ENCODE measurements at places on chromosomes 13 and 19.

DNA sequence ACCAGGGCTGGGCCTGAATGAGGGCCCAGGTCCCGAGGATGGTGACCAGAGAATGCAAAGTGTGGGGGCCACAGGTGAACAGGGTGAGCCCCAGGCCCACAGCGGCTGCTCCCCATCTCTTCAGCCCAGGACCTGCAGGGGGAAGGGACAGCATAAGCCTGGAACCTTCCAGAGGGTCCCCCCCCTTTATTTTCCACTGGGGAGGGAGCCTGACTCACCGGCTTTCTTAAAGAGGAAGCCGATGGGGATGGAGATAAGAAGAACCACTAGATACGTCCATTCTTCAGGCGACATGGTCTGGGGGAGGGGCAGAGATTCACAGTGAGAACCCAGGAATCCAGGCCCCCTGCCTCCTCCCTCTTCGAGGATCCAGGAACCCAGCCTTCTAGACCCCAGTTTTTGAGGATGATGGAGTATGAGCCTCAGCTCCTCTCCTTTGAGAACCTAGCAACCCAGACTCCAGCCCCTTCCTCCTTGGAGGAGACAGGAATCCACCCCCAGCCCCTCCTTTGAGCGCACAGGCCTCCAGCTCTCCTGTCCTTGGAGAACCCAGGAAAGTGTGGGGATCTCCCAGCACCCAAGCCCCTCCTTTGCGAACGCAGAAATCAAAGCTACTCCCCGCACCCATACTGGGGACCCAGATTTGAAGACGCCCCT is 1.0 kb downstream of the MBOAT7 start:
- DNase-seq, result no peak

- no peak for DNase-seq
These were observed 2.3 kb downstream of the IER2 start for GRCh38 chr19:13152356-13152973.

DNA sequence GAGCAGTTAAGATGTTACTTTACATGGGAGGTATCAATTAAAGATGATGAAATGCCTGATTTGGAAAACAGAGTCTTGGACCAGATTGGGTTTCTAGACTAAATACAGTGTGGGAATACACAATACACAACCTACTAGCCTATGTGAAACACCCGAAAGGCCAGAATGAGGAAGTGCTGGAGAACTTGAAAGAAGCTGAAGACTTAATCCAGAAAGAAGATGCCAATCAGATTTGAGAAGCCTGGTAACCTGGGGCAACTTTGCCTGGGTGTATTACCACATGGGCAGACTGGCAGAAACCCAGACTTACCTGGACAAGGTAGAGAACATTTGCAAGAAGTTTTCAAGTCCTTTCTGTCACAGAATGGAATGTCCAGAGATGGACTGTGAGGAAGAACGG is 43.2 kb downstream of the N4BP2L1 start:
- no peak for DNase-seq

- DNase-seq, result no peak
These were observed 57.9 kb upstream of the VSTM2B start for GRCh38 chr19:29467824-29468401.

DNA sequence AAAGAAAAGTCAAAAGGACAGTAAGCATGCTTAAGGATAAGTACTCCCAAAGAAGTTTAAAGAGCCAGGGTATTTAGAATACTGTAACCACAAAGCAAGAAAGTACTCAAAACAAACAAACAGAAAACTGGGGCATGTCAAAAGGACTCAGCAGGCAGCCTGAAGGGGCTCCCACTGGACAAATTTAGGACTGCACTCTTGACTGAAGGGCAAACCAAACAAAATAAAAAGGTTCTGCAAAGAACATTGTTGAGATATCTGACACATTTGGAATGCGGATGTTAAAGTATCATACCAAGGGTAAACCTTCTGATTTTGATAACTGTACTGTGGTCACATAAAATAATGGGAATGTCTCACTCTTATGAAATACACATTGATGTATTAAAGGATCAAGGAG is 157.4 kb downstream of the TNFSF13B start:
- no peak for DNase-seq

GRCh38 chr13:20566468-20566897 is 474 bp upstream of the IFT88 start:
- DNase-seq, result no peak

DNA sequence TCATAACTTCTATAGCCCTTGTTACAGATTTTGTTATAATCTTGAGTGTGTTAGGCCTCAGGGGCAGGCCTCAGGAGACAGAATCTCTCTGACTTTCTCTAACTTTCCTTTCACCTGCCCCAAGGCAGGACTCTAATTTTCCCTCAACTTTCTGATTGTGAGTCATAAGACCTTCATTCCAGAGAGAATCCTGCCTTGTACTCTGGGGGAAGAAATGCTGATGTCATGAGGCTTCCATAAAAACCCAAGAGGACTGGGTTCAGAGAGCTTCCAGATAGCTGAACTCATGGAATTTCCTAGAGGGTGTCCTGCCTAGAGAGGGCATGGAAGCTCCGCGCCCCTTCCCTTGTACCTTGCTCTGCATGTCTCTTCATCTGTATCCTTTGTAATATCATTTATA is 5.3 kb upstream of the KBTBD6 start:
- DNase-seq, result no peak

DNA sequence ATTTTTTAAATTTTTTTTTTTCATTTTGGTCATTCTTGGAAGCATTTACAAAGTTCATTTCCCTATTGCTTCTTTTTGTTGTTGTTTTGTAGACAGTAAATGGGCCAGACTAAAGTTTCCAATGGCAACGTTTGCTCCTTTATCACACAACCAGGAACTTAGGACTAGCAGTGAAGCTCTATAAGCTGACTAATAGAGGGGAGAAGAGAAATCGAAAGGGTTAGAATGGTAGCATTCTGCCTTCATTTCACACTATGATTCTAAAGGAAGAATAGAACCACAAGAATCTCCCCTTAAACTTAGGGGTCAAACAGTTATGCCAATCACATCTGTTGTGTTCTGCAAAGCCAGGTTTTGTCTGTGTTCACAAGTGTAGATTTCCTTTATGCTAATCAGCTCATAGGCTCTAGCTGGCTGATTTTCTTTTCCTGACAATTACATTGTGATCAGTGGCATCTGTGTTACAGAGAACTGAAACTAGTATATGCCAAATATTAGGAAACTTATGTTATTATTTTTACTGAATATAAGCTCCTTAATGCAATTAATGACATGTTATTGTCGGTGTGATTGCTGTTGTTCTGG is 467.3 kb downstream of the DACH1 start:
- no peak for DNase-seq

DNA sequence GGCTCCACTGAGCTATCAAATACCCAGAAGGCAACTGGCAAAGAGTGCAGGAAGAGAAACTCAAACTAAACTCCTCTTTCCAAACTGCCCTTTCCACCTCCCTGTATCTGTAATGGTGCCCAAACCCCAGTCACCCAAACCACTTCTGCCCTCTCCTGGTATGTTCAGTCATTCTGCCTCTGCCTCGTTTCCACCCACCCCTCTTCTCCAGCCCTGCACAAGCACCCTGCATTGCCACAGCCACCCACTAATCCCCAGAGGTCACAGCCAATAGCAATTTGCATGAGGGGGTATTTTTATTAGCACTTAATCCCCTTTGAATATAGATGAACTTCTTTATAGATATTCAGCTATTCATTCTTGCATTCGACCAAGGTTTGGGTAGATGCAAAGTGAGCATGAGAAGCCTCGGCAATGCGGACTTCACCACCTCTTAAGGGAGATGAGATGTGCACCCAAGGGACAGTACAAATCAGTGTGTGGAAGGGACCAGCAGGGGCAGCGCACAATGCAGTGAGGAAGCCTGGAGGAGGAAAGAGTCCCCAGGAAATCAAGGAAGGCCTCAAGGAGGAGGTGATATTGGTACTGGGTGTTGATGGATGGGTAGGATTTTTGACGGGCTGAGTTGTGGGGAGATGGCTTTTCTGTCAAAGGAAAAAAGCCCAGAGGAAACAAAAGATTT is 12.4 kb downstream of the TMEM272 start:
- no peak for DNase-seq

DNA sequence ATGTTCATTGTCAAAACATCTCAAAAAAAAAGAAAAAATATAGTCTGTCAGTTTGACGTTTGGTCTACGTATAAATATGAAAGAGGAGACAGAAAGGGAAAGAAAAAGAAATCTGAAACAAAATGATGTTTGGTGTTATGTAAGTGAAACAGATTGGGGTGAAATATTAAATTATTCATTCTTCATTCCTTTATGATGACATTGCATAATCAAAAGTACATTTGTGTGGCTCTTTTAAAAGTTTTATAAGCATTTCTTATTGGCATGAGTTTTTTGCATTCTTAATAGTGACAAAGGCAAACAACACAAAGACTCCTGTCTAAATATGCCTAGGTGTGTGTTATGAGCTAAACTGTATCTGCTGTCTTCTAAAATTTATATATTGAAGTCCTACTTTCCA is 232.6 kb downstream of the EFNB2 start:
- DNase-seq, result no peak

- no peak for DNase-seq
These were observed 7.7 kb upstream of the KIR2DL4 start for GRCh38 chr19:54795758-54796157.

GRCh38 chr13:111527614-111528229 is 207.3 kb downstream of the TEX29 start:
- no peak for DNase-seq

- DNase-seq, result no peak
These were observed 1.9 kb downstream of the ZNF493 start for GRCh38 chr19:21398851-21399250.

GRCh38 chr13:27858046-27858445 is 61.8 kb upstream of the PDX1 start:
- no peak for DNase-seq

DNA sequence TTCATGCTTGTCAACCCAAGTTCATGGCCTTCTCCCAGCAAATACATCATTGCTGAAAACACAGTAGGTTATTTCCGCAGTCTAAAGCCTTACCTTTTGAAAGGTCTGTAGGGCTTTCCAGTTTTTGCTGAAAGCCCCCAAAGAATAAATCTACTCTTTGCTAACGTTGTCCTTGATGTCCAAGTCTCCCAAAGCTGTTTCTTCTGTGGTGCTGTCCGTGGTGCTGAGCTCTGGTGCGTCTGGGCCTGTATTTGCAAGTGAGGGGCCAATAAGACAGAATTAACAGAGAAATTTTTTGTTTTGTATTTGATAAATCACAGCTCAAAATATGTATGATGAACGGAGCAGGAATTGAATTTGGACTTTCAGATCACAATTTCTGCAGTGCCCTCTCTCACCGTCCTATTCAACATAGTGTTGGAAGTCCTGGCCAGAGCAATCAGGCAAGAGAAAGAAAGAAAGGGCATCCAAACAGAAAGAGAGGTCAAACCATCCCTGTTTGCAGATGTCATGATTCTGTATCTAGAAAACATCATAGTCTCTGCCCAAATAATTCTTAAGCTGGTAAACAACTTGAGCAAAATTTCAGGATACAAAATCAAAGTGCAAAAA is 9.8 kb upstream of the LGALS16 start:
- no peak for DNase-seq

DNA sequence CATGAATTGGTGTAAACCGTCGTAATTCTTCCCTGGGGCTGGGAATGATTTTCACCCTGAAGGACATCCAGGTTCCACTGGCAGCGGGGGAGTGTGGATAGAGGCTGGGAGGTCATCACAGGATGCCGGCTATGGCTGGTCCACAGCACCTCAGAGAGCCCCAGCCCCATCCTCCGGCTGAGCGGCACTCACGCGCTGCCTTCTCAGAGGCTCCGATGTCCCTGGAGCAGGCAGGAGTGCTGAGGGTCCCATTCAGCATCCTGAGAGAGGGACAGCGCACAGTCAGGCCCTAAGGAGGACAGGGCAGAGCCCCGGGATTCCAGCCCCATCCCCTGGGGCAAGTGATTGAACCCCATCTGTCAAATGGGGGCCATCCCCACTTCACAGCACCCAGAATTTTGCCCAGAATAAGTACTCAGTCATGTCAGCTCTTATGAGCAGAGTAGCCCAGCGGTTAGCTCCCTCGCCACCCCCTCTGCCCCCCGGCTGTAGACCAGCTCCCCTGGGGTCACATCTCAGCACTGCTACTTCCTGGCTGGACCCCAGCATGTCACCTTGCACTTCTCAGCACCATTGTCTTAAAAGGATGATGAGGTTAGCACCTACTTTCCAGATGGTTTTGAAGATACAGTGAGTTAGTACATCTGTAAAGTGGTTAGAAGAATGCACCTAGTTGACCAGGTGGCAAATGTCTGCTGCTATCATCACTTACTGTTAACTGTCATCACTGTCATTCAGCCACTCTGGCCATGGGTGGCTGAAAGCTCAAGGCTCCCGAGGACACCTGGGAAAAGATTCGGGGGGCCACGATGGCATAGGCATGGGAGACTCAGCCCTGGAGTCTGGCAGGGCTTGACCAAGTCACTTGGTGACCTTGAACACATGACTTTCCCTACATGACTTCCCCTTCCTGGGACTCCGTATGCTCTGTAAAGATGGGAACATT is 11.9 kb downstream of the GRAMD1A start:
- no peak for DNase-seq

DNA sequence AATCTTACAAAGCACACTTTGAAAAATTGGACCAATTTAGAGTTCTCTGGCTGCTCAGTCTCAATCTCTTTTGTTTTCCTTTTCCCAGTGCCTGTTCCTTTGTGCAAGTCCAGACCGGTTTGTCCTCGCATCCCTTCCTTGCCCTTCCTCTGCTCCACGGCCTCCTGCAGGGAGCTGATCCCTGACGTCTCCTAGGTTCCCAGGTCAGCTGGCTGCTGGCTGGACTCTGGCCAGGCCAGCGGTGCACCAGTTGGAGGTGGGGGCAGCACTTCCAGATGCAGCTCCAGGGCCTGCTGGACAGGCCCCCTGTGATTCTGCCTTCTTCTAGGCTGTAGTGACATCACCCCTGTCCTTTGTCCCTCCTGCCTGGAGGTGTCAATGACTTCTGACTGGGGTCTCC is 44.0 kb upstream of the KPNA3 start:
- DNase-seq, result no peak

GRCh38 chr13:42211704-42212464 is 60.1 kb upstream of the AKAP11 start:
- no peak for DNase-seq

GRCh38 chr13:61294467-61295191 is 121.0 kb downstream of the PCDH20 start:
- no peak for DNase-seq

DNA sequence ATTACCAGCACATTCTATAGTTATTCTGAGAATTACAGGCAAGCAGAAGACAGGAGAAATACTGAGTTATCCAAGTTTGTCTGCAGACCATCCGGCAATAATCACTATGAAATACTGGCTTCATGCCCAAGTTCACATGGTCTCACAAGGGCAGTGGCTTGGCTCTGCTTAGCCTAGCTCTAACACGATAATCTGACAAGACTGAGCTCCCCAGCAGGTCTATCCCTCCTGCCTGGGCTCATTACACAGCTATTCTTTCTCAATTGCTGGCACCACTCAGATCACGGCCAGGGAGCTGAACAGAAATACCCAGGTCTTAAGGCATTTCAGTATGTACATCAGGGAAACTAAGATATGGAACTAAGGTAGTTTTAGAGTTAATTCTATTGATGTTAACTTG is 361.6 kb upstream of the PCDH20 start:
- no peak for DNase-seq

GRCh38 chr13:23567906-23568460 is 2.2 kb upstream of the TNFRSF19 start:
- DNase-seq, result no peak
